Left renal pelvis (tissue), 4 donors: ENCODE measurements at places on chromosomes 13 and 19.

- no peak for DNase-seq
These were observed 2.5 kb downstream of the KPNA3 start for GRCh38 chr13:49789968-49790367.

- no peak for DNase-seq
These were observed 11.9 kb upstream of the ZNF675 start for GRCh38 chr19:23698711-23699520.

DNA sequence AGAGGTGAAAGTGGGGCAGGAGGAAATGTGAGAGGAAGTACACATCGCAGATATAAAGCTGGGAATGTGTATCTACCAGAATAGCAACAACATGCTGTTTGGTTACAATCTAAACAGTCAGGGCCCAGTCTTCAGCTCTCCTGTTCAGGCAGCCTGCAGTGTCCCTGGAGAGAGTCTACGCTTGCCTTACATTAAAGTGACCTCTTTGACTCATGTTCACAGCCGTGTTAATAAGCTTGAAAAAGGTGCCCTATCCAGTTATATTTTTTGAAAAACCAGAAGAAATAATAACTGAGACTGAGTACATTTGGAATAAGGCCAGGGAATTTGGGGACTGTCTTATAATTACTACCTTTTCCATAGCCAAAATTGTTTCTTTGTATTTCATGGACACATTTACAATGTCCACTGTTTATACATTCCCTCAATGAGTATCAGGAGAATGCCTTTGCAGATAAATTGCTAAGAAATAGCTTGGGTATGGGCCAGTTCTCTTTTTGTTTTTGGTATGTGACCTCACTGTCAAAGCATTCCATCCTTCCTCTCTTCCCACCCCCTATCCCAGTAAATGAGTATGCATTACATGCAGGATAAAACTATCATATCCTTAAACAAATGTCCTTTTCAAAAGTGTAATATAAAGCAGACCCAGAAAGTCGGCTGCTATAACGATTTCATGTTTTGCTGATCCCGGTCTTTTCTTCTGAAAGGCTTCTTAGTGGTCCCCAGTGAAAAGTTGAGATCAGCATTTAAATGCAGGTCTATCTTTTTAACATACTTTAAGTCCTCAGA, 82.6 kb downstream of the PCDH9 start:
- DNase-seq: no peak

- no peak for DNase-seq
These were observed 20.1 kb upstream of the TFDP1 start for GRCh38 chr13:113564331-113565023.

DNA sequence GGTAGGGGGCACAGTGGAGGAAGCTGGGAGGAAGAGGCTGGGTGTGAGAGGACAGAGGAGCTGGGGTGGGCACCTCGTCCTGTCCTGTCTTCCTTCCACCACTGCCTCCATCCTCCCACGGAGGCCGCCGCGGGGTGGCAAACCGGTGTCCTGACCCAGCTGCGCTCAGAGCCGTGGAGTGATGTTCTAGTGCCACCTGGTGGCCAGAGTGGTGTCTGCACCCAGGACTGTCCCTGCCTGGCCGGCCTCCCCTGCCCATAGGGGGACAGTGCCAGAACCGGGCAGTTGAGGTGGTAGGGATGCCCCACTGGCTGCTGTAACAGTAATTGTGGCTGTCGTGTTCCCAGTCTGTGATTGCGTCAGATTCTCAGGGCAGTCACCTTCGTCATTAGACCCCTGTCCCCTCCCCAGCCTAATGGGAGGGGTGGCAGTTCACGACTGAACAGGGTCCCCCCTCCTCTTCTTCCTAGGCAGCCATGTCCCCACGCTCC, 11.1 kb upstream of the ARRDC2 start:
- peak; percentile 44 for DNase-seq

GRCh38 chr19:31278555-31279435, 70.4 kb downstream of the TSHZ3 start:
- DNase-seq: no peak

- DNase-seq: no peak
These were observed 290.1 kb downstream of the HS6ST3 start for GRCh38 chr13:96379967-96380366.

GRCh38 chr19:11792942-11793341, 5.4 kb upstream of the ZNF491 start:
- DNase-seq: no peak

GRCh38 chr19:33564836-33565338, 43.3 kb upstream of the PEPD start:
- no peak for DNase-seq

GRCh38 chr19:38224014-38224862, at the start of gene DPF1:
Gene DPF1, minus strand, starts transcription at chr19:38224222. Its CDS starts 80 bp downstream, at chr19:38224142.
- DNase-seq: no peak

- DNase-seq: no peak
These were observed 12.2 kb upstream of the KLK12 start for GRCh38 chr19:51047031-51047335.

- no peak for DNase-seq
These were observed 100.8 kb downstream of the STK24 start for GRCh38 chr13:98476106-98476505.

DNA sequence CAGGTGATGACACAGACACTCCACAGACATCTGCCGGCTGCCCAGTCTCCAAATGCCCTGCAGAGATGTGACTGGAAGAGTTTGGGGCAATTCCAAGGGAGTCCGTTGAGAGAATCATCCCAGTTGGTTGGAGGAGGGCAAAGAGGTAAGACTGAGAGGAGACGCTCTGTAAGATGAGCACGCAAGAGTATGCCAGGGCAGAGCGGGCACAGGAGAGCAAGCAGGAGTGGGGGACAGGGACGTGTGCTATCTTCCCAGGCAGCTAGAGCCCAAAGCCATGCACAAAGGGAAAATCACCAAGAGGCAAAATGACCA, 156.3 kb upstream of the TSHZ3 start:
- no peak for DNase-seq

GRCh38 chr13:29810145-29810742, 40.2 kb downstream of the UBL3 start:
- no peak for DNase-seq

GRCh38 chr13:32191452-32191998, 123.6 kb downstream of the ZAR1L start:
- no peak for DNase-seq

GRCh38 chr13:31207661-31208552, 8.1 kb downstream of the B3GLCT start:
- DNase-seq: no peak

- DNase-seq: no peak
These were observed 10.9 kb downstream of the GNA15 start for GRCh38 chr19:3146677-3147100.

GRCh38 chr13:100508996-100509395, 79.6 kb downstream of the GGACT start:
- DNase-seq: no peak

DNA sequence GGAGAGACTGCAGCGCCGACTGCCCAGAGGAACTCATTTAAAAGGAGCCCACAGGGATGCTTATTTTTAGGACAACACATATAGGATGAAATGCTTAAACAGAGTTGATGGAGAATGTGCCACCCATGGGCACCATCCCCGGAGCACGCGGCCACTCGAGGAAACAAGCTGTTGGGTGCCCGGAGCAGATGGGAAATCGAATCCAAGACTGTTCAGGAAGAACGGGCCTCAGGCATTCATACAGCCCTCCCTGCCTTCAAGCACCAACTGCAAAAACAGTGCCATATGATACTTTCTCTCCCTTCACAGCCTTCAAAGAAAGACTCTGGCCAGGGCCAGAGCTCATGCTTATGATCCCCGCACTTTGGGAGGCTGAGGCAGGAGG, 40.2 kb downstream of the RAB20 start:
- DNase-seq: no peak
